ENCODE measurements at places on chromosomes 12 and 14.

DNA sequence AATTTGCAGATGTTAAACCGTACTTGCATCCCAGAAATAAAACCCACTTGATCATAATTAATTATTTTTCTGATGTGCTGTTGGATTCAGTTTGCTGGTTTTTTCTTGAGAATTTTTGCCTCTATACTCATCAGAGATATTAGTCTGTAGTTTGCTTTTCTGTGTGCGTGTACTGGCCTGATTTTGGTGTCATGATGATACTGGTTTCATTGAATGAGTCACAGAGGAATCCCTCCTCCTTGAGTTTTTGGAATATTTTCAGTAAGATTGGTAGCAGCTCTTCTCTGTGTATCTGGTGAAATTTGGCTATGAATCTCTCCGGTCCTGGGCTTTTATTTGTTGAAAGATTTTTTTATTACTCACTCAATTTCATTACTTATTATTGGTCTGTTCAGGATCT lies 100.4 kb upstream of the PMCH start:
- no peak for DNase-seq

- no peak for DNase-seq
Measured at GRCh38 chr12:25594376-25594775, 41.3 kb upstream of the LMNTD1 start.

DNA sequence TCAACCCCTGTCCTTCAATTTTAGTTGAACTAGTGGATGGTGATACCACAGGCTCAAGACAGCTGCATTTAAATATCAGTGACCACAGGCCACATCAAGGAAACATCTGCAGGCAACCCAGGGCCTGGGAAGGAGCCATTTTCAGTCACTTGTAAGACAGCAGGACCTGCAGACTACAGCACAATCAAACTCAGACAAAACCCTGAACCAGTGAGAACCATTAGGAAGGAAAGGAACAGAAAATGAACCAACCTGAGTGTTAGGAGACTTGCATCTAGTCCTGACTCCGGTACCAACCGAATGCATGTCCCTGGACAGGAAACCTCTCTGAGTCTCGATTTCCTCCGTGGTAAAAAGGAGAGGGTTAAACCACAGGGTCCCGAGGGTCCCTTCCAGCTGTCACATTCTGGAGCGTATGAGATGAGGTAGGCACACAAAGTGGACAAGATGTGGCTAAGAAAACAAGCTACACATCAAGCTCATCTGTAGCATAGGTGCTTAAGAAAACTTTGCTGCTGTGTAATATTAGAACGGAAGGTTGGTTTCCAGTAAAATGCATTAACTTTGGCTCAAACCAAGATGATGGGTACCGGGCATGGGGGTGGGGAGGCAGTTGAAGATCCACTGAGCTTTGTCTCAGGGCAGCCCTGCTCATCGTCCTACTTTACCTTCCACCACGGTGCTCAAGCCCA lies 1.6 kb upstream of the CDKN1B start:
- DNase-seq = peak; percentile 24

DNA sequence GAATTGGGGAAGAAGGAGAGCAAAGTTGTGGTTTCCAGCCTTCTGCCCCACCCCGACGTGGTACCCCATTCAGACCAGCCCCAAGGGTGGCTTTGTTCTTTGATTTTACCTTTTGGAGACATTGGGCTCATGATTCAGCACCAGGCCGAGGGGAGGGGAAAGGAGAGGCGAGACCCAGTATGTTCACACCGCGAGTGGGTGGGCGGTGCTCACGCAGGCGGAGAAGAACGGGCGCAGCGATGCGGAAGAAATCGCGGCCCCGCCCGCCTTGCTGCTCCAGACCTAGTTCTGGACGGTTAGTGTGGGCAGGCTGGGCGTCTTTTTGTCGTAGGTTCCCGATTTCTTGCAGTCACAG lies 963 bp downstream of the ATL1 start:
- DNase-seq = peak; percentile 86

Measured in head of caudate nucleus (tissue), 42 donors.